ENCODE measurements at places on chromosomes 13 and 19. TPM values are rescaled to one million over a fixed set of nuclear protein-coding genes. Genes with fewer than 3 reads are reported as not detected.

NUP62 gene
- 85.9 TPM for total RNA-seq

ZNF547 gene
- 6.1 TPM for total RNA-seq

PRR19 gene
- total RNA-seq, result 3.4 TPM

ZIM2 gene
- total RNA-seq, result not detected

COX6B2 gene
- total RNA-seq, result not detected

ABHD13 gene
- total RNA-seq, result 20.9 TPM

ZNF699 gene
- 8.0 TPM for total RNA-seq

CATSPERD gene
- not detected for total RNA-seq

GRCh38 chr19:50020481-50020880 is 4.7 kb downstream of the VRK3 start:
- H3K4me1 ChIP-seq, result peaks cover 6% of the 10 kb centered on the region
- H3K4me3 ChIP-seq, result no peak overlapping the region
- no peak for DNase-seq
- peaks cover 8% of the 10 kb centered on the region for H3K36me3 ChIP-seq
- no peak overlapping the region for H3K27ac ChIP-seq

- H3K4me3 ChIP-seq, result no peak overlapping the region
- no peak for DNase-seq
- H3K27me3 ChIP-seq, result peaks cover 13% of the 10 kb centered on the region
Observed at GRCh38 chr19:35026418-35026817, 3.9 kb upstream of the SCN1B start.

DNA sequence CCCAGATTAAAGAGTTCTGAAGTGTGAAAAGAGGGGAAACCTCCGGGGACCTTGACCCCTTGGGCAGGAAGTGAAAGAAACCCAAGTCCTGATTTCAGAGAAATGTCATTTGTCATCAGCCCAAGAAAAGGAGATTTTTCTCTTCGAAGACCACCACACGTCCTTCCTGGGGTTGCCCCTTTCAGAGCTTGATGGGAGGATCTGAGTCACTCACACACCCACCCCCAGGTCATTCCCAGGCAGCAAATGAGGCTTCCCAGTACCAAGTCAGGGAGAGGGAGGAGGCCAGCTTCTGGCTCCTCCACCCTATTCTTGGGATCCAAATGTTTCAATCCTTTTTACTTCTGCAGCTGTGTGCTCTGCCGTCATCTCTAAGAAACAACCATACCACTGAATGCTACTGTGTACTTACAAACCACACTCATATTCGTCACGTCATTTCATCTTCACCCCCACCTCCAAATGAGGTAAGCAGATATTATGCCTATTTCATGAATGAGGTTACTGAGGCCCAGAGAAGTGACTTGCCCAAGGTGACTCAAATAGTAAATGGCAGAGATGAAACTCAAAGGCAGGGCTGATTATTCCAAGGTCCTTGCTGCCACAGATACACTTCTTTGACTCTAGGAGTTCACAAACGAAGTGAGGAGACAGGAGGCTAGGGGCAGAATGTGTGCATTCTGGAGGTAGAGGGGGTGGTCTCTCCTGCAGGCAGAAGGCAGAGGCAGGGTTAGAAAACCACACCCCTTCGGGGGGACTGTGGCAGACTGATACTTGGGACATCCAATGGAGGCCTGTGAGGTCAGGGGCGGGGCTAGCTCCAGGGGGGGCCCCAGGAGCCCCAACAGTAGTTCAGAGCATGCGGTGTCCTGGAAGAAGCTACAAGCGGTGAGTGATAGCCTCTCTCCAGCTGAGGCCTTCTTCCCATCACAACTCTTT is 5.0 kb upstream of the KMT2B start:
- no peaks in the 10 kb centered on the region for H3K36me3 ChIP-seq
- H3K27me3 ChIP-seq, result no peaks in the 10 kb centered on the region
- H3K27ac ChIP-seq, result no peak overlapping the region
- H3K4me3 ChIP-seq, result no peak overlapping the region

DNA sequence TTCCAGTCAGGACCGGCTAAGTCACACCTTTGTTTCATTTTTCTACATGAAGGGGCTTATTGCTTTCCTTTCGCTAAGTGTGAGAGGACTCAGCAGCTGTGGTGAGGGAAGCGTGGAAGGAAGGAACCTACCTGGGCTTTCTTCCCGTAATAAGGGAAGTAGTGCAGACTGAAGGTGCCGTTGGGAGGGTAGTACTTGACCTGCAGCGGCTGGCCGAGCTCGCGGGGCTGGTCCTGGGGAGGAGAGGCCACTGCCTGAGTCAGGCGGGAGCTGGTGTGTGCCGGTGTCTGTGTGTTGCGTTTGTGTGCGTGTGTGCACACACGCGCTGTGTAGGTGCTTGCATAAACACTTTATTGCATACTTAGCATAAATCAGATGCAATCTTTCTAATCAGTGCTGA is 7.7 kb downstream of the ATP4B start:
- H3K27me3 ChIP-seq, result no peaks in the 10 kb centered on the region
- DNase-seq, result no peak
- H3K27ac ChIP-seq, result no peak overlapping the region
- H3K4me3 ChIP-seq, result no peak overlapping the region
- H3K36me3 ChIP-seq, result peaks cover 16% of the 10 kb centered on the region

GRCh38 chr13:26759907-26760831 is at the start of gene GPR12:
Gene GPR12, minus strand, starts transcription at chr13:26760786. Its CDS starts 959 bp downstream, at chr13:26759827.
- H3K4me1 ChIP-seq, result peaks cover 3% of the 10 kb centered on the region
- peak within 1 kb of the TSS; percentile 73 for H3K4me3 ChIP-seq
- no peaks in the 10 kb centered on the region for H3K36me3 ChIP-seq
- peaks cover 86% of the 10 kb centered on the region for H3K27me3 ChIP-seq
- DNase-seq, result peak; percentile 16

- no peaks in the 10 kb centered on the region for H3K36me3 ChIP-seq
- no peak for DNase-seq
- peaks cover 13% of the 10 kb centered on the region for H3K4me1 ChIP-seq
- H3K4me3 ChIP-seq, result peak within 1 kb of the TSS; percentile 70
Observed at GRCh38 chr13:20192836-20193161, at the start of gene GJB2. Gene GJB2, minus strand, starts transcription at chr13:20192938. Its CDS starts 3,357 bp downstream, at chr13:20189581.

DNA sequence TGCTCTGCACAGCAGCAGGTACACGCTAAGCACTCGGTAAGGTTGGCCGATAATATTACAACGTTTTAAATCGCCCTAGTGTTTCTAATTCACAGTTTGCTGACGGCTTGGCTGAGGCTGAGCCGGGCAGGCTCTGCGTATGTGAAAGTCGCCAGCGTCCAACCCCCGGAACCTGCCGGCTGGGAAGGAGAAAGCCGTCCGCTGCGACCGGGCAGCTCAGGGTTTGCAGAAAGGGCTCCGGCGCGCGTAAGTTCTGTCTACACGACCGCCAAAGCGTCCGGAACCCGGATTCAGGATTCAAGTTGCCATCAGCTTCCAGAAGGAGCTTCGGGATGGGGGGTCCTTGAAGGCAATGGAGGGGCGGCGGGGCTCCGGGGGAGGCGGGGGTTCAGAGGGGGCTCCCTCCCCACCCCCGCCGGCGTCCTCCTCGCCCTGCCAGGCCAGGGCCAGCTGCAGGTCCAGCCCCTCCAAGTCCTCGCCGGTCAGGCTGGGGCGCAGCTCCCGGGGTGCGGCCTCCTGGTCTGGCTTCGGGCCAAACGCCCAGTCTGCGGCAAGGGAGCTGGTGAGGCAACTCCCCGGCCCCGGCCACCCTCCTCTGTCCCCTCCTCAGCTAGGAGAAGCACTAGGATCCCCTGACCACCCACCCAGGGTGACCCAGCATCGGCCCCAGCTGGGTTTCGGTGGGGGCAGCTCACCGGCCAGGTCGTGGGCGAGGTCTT is 575 bp downstream of the SMIM44 start:
- no peak for DNase-seq
- H3K36me3 ChIP-seq, result peaks cover 2% of the 10 kb centered on the region
- H3K27ac ChIP-seq, result no peak overlapping the region
- peaks cover 6% of the 10 kb centered on the region for H3K27me3 ChIP-seq
- peaks cover 4% of the 10 kb centered on the region for H3K4me1 ChIP-seq

DNA sequence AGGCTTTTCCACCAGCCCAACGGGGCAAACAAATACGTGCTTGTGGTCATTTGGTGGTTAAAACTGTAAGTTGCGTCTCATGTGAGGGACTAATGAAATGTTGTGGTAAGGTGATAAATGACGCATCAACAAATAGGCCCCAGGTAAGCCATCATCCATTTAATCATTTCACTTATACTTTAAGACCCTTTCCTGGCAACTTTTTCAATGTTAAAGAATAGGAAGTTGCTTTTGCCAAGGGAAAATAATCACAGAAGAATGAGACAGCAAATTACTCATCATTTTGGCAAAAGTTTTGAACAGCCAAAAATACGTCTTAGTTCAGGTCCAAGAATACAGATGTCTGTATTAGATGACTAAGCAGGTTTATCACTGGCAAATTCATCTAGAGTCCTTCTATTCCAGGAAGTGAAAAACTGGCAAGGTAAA is 660.4 kb downstream of the SLITRK1 start:
- H3K27ac ChIP-seq, result no peak overlapping the region
- DNase-seq, result no peak
- no peaks in the 10 kb centered on the region for H3K4me1 ChIP-seq
- H3K4me3 ChIP-seq, result no peak overlapping the region

DNA sequence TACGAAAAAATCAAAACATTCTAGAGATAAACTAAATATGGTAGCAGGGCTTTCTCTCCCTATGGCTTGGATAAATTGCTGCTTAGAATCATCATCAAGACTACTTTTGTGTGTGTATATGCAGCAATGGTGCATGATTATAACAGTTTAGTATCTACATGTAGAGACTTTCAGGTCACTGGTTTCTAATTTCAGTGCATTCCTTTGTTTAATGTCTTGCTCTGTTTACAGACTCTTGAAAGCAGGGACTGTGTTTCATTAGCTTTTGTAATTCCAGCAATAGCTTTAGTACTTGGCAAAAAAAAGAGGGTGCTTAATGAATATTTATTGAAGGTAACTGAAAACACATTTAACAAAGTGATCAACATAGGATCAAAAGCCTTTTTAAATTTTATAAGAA is 420.7 kb downstream of the PCDH9 start:
- H3K27me3 ChIP-seq, result no peaks in the 10 kb centered on the region
- H3K4me3 ChIP-seq, result no peak overlapping the region
- no peak overlapping the region for H3K27ac ChIP-seq
- no peaks in the 10 kb centered on the region for H3K4me1 ChIP-seq
- no peak for DNase-seq
- H3K36me3 ChIP-seq, result no peaks in the 10 kb centered on the region

DNA sequence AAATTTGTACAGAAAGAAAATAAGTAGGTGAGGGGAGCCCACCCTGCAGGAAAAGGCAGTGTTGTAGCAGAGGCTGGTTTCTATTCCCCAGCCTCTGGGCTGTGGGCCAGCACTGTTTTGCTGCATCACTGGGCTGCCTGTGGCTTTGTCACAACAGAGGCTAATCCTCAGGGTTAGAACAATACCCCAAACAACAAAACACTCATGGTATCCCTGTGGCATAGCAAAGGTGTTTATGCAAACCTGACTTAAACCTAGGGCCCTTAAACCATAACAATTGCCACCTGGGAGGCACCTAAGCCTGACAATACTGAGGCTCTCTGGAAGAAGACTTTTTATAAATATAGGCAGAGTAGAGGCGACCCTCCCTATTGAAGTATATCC is 314.7 kb downstream of the OLFM4 start:
- no peak overlapping the region for H3K27ac ChIP-seq
- DNase-seq, result no peak
- no peak overlapping the region for H3K4me3 ChIP-seq
- H3K4me1 ChIP-seq, result peaks cover 3% of the 10 kb centered on the region
- no peaks in the 10 kb centered on the region for H3K36me3 ChIP-seq
- no peaks in the 10 kb centered on the region for H3K27me3 ChIP-seq

DNA sequence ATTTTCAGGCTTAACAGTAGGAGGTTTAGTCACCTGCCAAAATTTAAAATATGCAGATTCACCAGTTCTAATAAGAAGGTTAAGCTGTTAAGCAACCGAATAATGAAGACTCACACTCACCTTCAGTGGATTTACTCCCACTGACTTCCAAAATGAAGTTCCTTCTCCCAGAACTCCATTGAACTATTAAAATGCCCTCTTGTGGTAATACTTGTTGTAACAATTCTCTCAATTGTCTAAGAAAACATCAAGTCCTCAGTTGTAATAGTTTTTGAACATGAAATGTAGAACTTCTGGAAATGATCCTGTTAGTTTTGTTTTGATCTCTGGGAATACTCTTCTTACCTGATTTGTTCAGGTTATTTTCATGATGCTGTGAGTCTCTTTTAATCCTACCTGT is 522.0 kb upstream of the ATXN8OS start:
- no peak overlapping the region for H3K4me3 ChIP-seq
- DNase-seq, result no peak
- no peaks in the 10 kb centered on the region for H3K27me3 ChIP-seq

DNA sequence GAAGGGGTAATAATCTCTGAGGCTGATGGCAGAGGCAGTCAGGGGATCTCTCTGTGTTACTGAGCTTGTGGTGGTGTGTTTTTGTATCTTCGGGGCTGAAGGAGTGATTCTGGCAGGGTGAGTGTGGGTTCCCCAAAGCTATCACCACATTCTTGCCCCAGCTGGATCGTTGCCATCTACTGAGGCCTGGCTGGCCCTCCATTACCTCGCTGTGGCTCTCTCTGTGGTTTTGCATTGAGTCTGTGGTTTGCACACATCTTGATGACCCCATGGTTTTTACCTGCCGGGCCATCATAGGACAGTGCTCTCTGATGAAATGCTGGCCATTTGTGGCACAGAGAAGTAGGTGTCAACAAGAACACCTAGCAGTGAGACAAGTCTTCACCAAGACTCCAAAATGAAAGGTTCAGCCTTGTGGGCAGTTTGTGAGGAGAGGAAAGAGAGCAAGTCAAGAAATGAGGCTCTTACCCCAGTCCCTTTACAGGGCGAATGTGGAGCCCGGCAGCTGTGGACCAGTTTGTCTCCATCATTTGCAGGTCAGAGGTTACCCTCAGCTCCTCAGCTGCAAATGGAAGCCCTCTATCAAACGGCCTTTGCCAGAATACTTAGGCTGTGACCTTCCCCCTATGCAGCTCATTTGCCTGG is 69.0 kb upstream of the NPAS1 start:
- H3K27ac ChIP-seq, result no peak overlapping the region
- no peak for DNase-seq
- peaks cover 34% of the 10 kb centered on the region for H3K4me1 ChIP-seq
- no peak overlapping the region for H3K4me3 ChIP-seq

GRCh38 chr13:42891591-42891990 is 100.5 kb downstream of the EPSTI1 start:
- H3K4me3 ChIP-seq, result no peak overlapping the region
- no peak overlapping the region for H3K27ac ChIP-seq
- no peak for DNase-seq
- no peaks in the 10 kb centered on the region for H3K27me3 ChIP-seq
- H3K36me3 ChIP-seq, result no peaks in the 10 kb centered on the region
- H3K4me1 ChIP-seq, result no peaks in the 10 kb centered on the region

DNA sequence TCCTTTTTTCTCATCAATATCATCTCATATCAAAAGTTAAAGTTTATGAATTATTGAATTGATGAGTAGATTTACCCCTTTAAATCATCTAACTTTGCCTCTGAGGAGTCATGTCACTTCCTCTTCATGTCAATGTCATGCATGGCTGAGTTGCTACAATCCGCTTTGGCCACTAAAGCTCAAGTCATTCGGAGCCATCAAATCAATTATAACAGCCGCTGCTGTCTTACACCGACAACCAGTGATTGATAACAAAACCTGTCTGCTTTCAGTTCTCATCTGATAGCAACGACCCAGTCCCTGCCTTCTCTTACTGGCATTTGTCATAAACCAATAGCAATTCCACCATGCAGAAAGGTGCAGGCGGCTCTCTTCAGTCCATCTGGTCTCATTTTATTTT is 429.3 kb downstream of the DIAPH3 start:
- DNase-seq, result no peak
- no peak overlapping the region for H3K27ac ChIP-seq
- peaks cover 8% of the 10 kb centered on the region for H3K4me1 ChIP-seq
- H3K27me3 ChIP-seq, result no peaks in the 10 kb centered on the region
- no peak overlapping the region for H3K4me3 ChIP-seq
- no peaks in the 10 kb centered on the region for H3K36me3 ChIP-seq

GRCh38 chr19:38812841-38813320 is at the start of gene LGALS4:
Gene LGALS4, minus strand, starts transcription at chr19:38812945. Its CDS starts 59 bp downstream, at chr19:38812886.
- H3K4me1 ChIP-seq, result peaks cover 5% of the 10 kb centered on the region
- peaks cover 10% of the 10 kb centered on the region for H3K36me3 ChIP-seq
- peak within 1 kb of the TSS; percentile 24 for H3K27ac ChIP-seq
- no peak for DNase-seq

Data from progenitor cell of endocrine pancreas (in vitro differentiated cells).